ENCODE measurements at places on chromosomes 1 and 21. TPM values are rescaled to one million over a fixed set of nuclear protein-coding genes. Genes with fewer than 3 reads are reported as not detected.

The PLA2G5 gene
- total RNA-seq = not detected

The ADCY10 gene
- 0.20 TPM for total RNA-seq

The CYP4B1 gene
- 0.69 TPM for total RNA-seq

The NGF gene
- total RNA-seq = not detected

The ZBTB40 gene
- total RNA-seq = 25.3 TPM

The SYNC gene
- total RNA-seq = 0.62 TPM

The IGSF3 gene
- total RNA-seq = 14.4 TPM

The SH3D21 gene
- total RNA-seq = 4.3 TPM

The OR2T5 gene
- not detected for total RNA-seq

The PPM1J gene
- 7.1 TPM for total RNA-seq
